ENCODE measurements at places on chromosomes 3 and 15. TPM values are rescaled to one million over a fixed set of nuclear protein-coding genes. Genes with fewer than 3 reads are reported as not detected.

GRCh38 chr3:150362515-150363302, 45.4 kb upstream of the TSC22D2 start:
- DNase-seq = no peak

- DNase-seq = peak; percentile 62
Measured at GRCh38 chr15:67998599-67999133, 55.4 kb upstream of the PIAS1 start.

RBP2 gene
- not detected for total RNA-seq

- DNase-seq = peak; percentile 76
Measured at GRCh38 chr15:66730168-66731021, 28.4 kb downstream of the SMAD6 start.

- no peak for DNase-seq
Measured at GRCh38 chr15:83503595-83504364, 56.6 kb downstream of the SH3GL3 start.

PIERCE2 gene
- total RNA-seq = 0.36 TPM

DNA sequence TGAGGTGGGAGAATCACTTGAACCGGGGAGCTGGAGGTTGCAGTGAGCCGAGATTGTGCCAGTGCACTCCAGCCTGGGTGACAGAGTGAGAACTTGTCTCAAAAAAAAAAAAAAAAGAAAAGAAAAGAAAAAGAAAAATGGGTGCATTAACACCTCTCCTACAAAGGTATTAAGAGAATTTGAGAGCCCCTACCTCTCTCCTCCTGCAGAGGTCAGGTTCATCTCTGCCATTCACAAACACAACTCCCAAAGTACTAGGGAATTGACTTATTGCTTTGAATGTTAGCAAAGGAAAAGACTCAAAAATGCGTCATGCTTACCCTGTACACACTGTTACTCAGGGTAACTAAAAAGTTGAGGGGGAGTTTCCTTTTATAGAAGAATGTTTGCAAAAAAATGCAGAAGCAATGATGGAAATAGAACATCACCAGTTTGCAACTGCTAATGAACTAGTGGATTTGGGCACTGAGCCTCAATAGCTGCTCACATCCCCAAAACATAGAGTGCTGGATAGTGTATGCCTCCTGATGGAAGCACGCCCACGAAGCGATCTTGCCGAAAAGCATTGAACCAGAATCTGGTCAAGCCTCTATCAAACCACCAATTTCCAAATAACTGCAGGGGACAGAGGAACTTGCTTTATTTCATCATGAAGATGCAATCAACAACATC, 15.5 kb upstream of the LYZL4 start:
- no peak for DNase-seq

DNA sequence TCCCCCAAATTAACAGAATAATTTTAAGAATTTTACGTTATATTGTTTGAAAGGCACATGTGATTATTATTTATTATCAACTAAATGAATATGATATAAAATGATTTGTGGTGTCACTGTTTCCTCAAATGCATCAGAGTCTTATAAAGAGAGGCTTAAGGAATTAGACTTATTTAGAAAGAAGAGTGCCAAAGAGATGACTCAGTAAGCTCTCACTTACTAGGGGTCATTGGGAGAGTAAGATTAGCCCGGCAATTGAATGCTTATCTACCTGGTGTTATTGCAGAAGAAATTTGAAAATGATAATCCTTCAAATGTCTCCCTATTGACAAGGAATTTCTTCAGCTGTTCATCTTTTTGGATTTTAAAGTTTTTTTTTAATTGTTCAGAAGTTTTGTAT, 408.7 kb downstream of the OXSM start:
- no peak for DNase-seq

EFL1 gene
- 27.8 TPM for total RNA-seq

LXN gene
- 93.6 TPM for total RNA-seq

GRCh38 chr3:64358176-64358575, 132.9 kb upstream of the PRICKLE2 start:
- no peak for DNase-seq

GRCh38 chr15:31216215-31216911, 110.3 kb upstream of the KLF13 start:
- DNase-seq = no peak

GRCh38 chr15:62498278-62498677, 333.2 kb upstream of the C2CD4B start:
- no peak for DNase-seq

- DNase-seq = peak; percentile 50
Measured at GRCh38 chr15:55902981-55903380, 90.4 kb downstream of the NEDD4 start.

GRCh38 chr15:50496692-50497091, 49.8 kb downstream of the USP50 start:
- DNase-seq = no peak

DNA sequence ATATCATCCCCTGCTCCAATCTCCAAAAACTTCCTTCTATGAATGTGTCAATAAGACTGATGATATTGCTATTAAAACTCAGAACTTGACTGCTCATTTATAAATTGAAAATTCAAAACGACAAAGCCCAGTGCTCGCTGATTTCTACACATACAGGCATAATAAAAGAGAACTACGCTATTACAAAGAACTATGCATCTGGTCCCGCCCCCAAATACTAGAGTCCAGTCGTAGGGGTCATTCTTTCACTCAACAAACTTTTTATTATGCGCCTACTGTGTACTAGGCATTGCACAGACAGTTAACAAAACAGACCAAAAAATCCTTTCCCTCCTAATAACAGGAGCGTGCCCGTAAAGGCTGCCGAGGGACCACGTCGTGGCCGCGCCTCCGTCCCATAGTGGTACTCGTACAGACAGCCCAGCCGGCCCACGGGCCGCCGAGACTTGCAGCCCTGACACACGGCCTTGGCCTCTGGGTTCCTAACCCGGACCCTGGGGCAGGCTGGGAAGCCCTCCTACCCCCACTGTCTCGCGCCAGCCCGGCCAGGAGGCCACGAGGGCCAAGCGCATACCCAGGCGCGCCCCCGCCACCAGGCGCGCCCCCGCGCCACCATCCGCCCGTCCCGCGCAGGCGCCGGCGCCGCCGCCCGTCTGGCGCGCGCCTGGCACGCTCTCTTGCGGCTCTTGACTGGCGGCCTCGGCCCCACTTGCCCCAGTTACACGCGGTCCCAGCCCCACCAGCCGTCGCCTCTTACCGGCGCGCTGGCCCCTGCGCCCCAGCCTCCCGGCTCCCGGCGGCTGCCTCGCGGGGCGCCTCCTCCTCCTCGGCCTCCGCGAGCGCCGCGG, 757 bp downstream of the AVEN start:
- peak; percentile 70 for DNase-seq

DNA sequence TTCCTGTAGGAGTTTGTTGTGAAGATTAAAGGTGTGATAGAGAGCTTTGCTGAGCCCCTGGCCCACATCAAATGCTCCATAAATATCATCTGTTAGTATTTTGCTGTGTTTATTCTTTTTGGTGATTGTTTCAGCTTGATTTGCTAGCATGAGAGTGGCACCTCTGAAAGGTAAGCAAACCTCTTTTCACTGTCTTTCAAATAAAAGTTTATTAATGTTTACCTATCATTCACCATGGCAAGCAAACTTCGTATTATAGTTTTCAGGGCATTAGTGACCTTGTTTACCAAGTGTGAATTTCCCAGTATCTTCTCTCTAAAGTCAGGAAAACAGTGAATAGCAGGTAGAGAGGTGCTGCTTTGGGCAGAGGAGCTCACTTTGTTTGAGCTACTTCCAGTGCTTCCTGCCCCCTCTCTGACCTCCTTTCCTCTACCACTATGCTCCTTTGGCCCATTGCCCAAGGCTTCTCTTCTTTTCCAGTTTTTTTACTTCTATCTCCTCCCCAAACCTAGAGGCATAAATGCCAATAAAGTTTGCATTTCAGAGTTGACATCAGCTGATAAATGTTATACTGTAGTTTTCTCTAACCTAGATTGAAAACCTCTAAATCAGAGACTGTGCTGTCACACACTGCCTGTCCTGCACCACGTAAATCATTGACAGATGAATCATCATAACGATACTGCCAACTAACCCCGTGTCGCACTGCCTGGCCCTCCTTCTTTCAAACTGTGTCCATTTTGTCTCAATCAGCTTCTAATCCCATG, 569.0 kb downstream of the TUSC7 start:
- peak; percentile 33 for DNase-seq

GRCh38 chr3:187954873-187955586, 198.9 kb upstream of the LPP start:
- DNase-seq = peak; percentile 93

STRC gene
- total RNA-seq = not detected

- DNase-seq = peak; percentile 28
Measured at GRCh38 chr3:139434764-139435307, 41.5 kb downstream of the RBP2 start.

DNA sequence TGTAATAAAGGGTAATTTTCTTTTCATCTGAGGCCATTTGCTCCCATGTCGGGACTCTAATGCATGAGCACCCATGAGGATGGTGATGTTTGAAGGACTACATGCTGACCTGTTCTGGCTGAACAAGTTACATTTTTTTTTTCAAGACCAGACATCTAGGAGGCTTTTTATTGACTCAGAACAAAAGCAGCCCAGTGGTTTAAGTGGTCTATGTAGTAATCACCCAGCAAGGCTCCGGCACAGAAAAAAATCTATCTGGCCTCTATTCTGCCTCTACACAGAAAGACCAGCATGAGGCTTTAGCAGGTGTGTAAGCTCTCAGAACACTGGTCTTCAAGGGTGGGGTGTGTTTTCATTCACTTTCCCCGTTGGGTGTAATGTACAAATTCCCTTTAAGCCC, 95.1 kb upstream of the ZBED2 start:
- peak; percentile 79 for DNase-seq

RAD51 gene
- total RNA-seq = 8.4 TPM

SEC11A gene
- 62.4 TPM for total RNA-seq

CADPS gene
- total RNA-seq = not detected

DNA sequence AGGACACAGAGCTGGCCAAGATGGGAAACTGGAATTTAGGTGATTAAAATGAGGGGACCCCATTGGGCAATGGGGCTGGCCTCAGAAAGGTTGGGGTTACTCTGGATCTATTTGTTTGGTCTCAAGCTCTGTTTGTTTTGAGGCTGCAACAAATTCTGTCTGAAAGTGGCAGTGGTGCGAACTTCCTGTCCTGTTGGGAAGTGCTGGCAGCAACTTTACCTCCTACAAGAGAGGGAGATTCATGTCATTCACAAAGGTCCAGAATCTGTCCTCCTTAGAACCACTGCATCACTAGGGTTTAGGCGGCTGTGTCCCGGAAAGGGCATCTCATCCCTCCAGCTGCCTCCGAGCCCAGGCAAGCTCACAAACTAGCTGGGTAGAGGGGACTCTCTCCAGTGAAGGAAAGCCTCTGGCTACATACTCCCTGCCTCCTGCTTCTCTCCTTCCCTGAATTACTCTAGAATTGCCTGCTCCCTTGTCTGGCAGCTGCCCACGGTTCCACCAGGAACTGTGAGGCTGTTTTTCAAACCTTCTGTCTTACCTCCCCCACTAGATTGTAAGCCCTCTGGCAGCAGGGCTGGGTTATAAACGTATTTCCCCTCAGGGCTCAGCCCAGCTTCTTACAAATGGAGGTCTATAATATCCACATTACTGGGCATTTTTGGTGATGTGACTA, 23.6 kb downstream of the MEGF11 start:
- no peak for DNase-seq

BFSP2 gene
- total RNA-seq = not detected

EIF3J gene
- 57.2 TPM for total RNA-seq

- DNase-seq = no peak
Measured at GRCh38 chr3:100956276-100956675, 36.9 kb downstream of the ABI3BP start.

IL12A gene
- 0.90 TPM for total RNA-seq

GOLGA6B gene
- total RNA-seq = not detected

DNA sequence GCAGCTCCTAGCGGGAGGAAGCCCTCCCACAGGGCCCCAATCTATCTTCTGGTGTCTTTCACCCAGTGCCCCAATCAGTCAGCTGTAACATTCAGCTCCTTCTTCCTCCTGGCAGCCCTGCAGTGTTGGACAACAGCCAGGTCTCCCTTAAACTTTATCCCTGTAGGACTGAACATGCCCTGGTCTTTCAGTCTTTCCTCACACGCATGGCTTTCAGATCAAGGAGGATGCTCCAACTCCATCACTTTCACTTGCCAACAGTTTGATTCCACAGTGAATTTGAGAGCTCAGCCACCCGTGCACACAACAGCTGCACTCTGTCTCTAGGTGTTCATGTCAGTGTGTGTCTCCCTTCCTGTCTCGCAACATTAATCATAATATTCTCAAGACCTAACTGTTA, 28.5 kb upstream of the LRRC34 start:
- no peak for DNase-seq
